HFFc6 (cell line): ENCODE measurements at places on chromosomes 12 and 14.
A peak's percentile ranks its signal among the peaks of the same experiment; 100 is the strongest.

DNA sequence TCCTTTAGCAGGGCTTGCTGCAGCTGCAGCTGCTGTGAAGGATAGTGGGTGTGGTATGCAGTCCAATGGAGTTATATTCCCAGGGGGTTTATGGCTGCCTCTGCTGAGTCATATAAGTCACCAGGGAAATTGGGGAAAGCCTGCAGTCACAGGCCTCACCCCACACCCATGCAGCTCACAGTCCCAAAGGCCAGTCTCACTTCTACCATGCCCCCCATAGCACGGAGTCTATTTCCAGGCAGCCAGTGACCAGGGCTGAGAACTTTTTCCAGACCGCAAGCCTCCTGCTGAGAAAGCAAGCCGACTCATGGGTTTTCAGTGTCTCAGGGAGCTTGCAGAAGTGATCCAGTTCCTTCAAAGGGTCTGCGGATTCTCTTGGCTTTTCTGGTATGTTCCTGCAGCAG is 322.4 kb upstream of the CLEC14A start:
- no peak for DNase-seq
- H3K27me3 ChIP-seq = no peaks in the 10 kb centered on the region; the same call in 1 of the 2 replicates
- H3K4me3 ChIP-seq = no peak overlapping the region
- no peak overlapping the region for H3K27ac ChIP-seq
- H3K36me3 ChIP-seq = peaks cover 10% of the 10 kb centered on the region; the same call in 1 of the 2 replicates

- peak overlapping the region; percentile 95 for H3K4me3 ChIP-seq
- H3K4me1 ChIP-seq = peaks cover 65% of the 10 kb centered on the region
- DNase-seq = peak; percentile 59
- H3K36me3 ChIP-seq = no peaks in the 10 kb centered on the region
- peak overlapping the region; percentile 95 for H3K27ac ChIP-seq
Measured at GRCh38 chr12:53096089-53096741, 1.3 kb upstream of the IGFBP6 start.

DNA sequence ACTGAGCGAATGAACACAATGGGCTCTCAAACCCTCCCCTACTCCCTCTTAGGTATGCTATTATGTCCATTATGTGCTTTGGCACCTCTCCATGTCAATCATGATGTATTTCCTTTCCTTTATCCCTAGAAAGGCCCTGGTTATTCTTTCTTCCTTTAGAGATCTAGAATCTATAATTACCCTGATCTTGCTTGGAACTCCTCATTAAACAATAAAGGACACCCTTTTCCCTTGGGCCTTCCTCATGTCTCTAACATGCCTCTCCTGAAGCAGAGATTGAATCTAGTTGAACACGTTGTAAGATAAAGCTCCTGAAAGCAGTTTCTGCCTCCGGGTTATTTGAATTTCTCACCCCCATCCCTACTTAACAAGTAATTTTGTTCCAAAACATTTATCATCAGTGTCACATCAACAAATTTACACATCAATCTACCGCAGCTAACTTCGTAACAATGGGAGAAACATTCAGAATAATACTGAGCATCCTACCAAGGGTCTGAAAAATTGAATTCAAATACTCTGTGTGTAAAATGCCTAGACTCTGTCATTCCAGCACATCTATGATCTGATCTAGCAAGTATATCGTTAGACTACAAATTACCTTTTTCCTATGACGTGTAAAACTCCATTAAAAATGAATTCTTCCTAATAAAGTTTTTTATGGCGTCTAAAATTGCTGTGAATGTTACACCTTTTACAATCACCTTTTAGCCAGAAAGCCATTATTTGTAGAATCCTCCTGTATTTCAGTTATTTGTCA is 5.4 kb downstream of the USP44 start:
- H3K36me3 ChIP-seq = peaks cover 8% of the 10 kb centered on the region
- DNase-seq = no peak
- peaks cover 15% of the 10 kb centered on the region for H3K27me3 ChIP-seq
- no peak overlapping the region for H3K27ac ChIP-seq
- no peak overlapping the region for H3K4me3 ChIP-seq
- peaks cover 9% of the 10 kb centered on the region for H3K4me1 ChIP-seq

DNA sequence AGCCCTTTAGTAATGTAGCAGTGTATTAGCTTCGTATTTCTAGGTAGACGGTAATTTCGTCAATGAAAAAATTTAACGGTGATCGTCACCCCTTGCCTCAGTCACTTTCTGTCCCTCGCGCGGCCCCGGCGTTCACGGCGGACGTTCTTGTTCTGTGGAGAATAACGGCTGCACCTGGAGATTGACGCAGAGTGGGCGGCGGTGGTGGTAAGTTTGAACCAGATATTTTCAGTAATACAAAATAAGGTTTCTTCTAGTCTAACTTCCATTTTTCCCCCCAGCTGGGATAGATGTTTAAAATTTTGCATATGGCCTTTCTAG is 341 bp downstream of the ZNF10 start:
- H3K4me3 ChIP-seq = peak overlapping the region; percentile 98
- H3K27me3 ChIP-seq = peaks cover 4% of the 10 kb centered on the region; the same call in 1 of the 2 replicates
- H3K36me3 ChIP-seq = peaks cover 64% of the 10 kb centered on the region
- peak overlapping the region; percentile 99 for H3K27ac ChIP-seq
